ENCODE measurements at places on chromosomes 6 and 20.

DNA sequence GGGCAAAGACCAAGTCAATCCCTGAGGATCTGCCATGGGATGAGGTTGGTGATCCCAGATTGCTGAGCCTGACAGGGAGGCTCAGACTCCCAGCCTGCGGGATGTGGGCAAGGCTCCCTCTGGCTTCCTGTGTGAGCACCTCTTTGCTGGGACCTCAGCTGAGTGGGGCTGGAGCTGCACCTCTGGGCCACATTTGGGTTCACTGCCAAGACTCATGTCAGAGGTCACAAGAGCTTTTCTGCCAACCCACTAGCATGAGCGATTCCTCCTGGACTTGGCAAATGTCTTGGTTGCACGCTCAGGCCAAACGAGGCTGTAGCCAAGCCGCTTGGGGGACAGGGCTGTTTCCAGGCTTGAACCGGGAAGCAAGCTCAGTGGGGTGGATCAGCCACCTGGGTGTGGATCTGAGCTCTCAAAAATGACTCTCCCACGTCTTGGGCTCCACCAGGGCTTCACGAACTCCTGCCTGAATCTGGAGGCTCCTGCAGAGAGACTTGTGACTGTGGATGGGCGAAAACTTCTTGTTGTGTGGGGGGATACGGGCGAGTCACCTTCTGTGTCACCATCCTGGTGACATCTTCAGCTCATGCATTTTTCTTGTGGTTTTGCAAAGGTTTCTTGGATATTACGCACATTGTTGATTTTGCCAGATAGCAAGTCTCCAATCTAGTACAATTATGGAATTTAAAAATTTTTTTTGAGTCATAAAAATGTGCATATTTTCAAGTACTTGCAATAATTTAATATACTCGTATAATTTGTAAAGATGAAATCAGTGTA is 359.5 kb downstream of the CDH4 start:
- no peak for DNase-seq

- DNase-seq, result no peak
Measured at GRCh38 chr6:126548300-126548699, 208.4 kb downstream of the CENPW start.

- no peak for DNase-seq
Measured at GRCh38 chr20:17816804-17817587, 117.2 kb downstream of the BANF2 start.

GRCh38 chr20:19018881-19019280 is 193.6 kb upstream of the SLC24A3 start:
- DNase-seq, result no peak

DNA sequence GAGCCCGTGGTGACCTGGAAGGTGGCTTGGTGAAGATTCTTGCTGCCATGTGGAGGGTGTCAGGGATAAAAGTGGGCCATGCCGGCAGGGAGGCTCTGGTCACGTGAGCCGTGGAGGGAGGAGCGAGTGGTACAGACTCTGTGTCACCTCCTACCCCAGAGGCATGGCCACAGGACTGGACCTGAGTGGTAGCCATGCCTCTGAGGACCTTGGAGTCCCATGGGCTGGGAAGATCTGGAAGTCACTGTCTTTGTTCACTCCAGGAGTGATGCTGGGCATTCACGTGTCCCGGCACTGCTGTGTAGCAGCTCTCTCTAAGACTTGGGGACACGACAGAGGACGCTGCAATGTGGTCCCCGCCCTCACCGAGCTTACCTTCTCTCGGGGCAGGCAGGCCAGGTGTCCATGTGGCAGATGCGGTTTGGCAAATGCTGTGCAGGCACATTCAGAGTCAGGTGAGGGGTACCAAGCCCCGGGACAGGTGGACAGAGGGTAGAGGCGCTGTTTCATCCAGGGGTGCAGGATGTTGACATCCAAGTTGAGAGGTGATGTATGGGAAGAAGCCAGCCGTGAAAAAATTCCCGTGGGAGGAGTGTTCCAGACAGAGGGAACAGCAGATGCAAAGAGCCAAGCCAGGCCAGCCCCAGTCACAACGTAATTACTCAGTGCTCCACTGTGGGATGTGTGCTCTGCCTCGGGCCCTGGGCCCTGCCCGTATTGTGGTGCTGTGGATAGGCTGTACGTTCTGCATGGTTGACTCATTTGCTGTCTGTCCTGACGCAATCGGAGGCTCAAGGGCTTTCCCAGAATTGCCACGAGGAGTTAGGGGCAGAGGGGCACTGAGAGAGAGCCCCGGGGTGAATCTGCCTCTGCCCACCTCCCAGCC is 307.8 kb downstream of the TAF4 start:
- DNase-seq, result peak; percentile 32

- no peak for DNase-seq
Measured at GRCh38 chr6:32761548-32761947, 1.8 kb downstream of the HLA-DQB2 start.
